ENCODE measurements at places on chromosomes 11 and 22. TPM values are rescaled to one million over a fixed set of nuclear protein-coding genes. Genes with fewer than 3 reads are reported as not detected.
A peak's percentile ranks its signal among the peaks of the same experiment; 100 is the strongest.

DNA sequence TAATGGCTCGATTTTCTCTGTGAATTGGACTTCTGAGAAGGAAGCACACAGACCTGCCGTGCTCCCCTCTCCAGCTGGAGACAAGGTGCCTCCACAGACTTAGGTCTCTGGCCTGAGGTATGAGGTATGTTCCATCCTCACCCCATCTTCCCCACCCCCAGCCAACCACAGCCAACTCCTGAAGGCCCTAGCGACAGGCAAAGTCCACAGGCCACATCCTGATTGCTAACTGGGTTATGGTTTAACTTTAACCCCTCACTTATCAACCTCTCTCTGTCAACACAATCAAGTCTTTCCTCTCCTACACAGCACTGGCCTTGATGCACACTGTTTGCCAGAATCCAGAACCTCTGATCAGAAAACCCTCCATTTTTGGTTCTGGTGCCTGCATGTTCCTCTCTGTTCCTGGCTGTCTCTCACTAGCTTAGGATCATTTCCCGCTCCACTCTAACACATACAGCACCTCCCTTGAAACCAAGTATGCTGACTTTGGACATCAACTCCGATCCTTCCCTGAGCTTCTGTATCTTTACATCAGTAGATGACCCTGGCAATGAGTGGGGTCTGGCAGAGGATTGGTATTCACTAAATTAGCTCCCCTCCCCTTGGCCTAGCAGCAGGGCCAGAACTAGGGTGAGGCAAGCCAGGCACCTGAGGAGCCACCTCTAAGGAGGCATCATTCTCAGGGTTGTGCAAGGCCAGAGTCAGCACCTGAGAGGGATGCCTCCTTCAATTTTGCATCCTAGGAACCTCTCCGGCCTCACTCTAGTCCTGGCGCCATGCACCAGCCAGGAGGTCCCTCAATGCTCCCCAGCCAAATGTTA lies 22.0 kb downstream of the JAML start:
- no peaks in the 10 kb centered on the region for H3K27me3 ChIP-seq
- DNase-seq, result no peak
- H3K36me3 ChIP-seq, result no peaks in the 10 kb centered on the region
- H3K4me3 ChIP-seq, result no peak overlapping the region
- no peak overlapping the region for H3K27ac ChIP-seq

DNA sequence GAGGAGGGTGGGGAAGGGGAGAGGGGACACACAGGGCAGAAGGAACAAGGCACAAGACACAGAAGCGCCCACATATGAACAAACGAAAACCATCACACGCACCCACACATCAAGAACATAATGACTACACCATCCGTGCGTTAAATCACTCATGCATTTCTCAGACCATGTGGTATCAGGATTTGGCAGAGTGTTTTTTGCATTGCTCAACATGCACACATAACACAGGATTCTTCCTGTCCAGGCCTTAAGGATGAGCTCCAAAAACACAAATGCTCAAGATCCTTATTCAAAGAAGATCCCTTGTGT lies 309.5 kb downstream of the CADM1 start:
- H3K4me1 ChIP-seq, result peaks cover 2% of the 10 kb centered on the region
- H3K27ac ChIP-seq, result no peak overlapping the region
- H3K36me3 ChIP-seq, result no peaks in the 10 kb centered on the region
- no peaks in the 10 kb centered on the region for H3K27me3 ChIP-seq
- DNase-seq, result no peak

- H3K27ac ChIP-seq, result no peak overlapping the region
- no peak overlapping the region for H3K4me3 ChIP-seq
- H3K4me1 ChIP-seq, result peaks cover 4% of the 10 kb centered on the region
- H3K36me3 ChIP-seq, result peaks cover 14% of the 10 kb centered on the region
Measured at GRCh38 chr11:18523084-18523483, 3.7 kb downstream of the TSG101 start.

DNA sequence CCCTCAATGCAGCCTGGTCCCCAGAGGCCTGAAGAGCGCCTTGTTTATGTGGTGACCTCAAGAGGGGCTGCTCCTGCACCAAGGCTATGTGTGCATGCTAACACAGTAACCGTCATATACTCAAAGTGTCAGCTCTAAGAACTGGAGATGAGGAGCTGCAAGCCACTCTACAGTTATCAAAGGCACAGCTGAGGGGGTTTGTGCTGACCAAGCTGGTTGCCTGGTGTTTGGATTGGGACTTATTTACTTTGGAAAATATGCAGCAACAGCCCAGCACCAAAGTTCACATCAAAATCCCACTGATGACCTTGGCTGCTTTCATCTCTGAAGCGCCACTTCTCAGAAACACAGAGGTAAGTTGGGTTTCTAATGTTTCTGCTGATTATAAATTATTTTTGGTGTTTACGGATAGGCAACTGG lies at the start of gene SERPIND1:
TSS of gene SERPIND1 (plus strand) at position 321 of the 420 bp plus-strand sequence. CDS start 5,200 bp downstream, outside the sequence.
- DNase-seq, result no peak
- no peak within 1 kb of the TSS for H3K27ac ChIP-seq
- H3K36me3 ChIP-seq, result 0 out of 2 replicates have a peak, but pooled peaks cover 5% of the 10 kb centered on the region

GRCh38 chr11:123268156-123268555 lies 73.1 kb upstream of the CLMP start:
- H3K36me3 ChIP-seq, result no peaks in the 10 kb centered on the region
- DNase-seq, result no peak
- H3K4me1 ChIP-seq, result no peaks in the 10 kb centered on the region
- no peak overlapping the region for H3K4me3 ChIP-seq
- no peak overlapping the region for H3K27ac ChIP-seq

- H3K27ac ChIP-seq, result no peak overlapping the region
- no peak for DNase-seq
- H3K4me1 ChIP-seq, result peaks cover 17% of the 10 kb centered on the region
- H3K27me3 ChIP-seq, result peaks cover 27% of the 10 kb centered on the region
Measured at GRCh38 chr22:35541254-35541748, 670 bp downstream of the RASD2 start.

Gene RAG2
- not detected for total RNA-seq

Gene CAT
- total RNA-seq, result 53.9 TPM

Gene SULT4A1
- total RNA-seq, result not detected

Gene E2F8
- total RNA-seq, result 8.8 TPM

GRCh38 chr11:81596704-81597103 lies 1137.0 kb downstream of the FAM181B start:
- H3K4me1 ChIP-seq, result no peaks in the 10 kb centered on the region
- H3K4me3 ChIP-seq, result no peak overlapping the region
- DNase-seq, result no peak

GRCh38 chr22:44329179-44329796 lies 16.5 kb upstream of the SHISAL1 start:
- no peak overlapping the region for H3K27ac ChIP-seq
- peaks cover 20% of the 10 kb centered on the region for H3K27me3 ChIP-seq
- H3K36me3 ChIP-seq, result no peaks in the 10 kb centered on the region
- DNase-seq, result no peak
- no peak overlapping the region for H3K4me3 ChIP-seq

Gene C11orf97
- total RNA-seq, result not detected

DNA sequence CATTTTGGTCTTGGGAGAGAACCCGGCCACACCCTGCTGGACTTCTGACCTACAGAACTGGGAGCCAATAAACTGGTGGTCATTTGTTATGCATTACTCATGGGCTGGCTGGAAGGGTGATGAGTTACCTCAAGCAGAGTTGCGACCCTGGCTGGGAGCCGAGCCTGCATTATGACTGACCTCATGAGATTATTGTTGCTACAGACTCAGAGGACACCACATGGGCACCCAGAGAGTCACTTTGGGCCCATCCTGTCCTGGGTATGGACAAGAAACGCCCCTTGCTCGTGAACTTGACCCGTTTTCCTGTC lies 531.7 kb downstream of the TBC1D22A start:
- H3K4me3 ChIP-seq, result no peak overlapping the region
- no peak for DNase-seq
- no peak overlapping the region for H3K27ac ChIP-seq
- H3K4me1 ChIP-seq, result no peaks in the 10 kb centered on the region
- H3K36me3 ChIP-seq, result no peaks in the 10 kb centered on the region

DNA sequence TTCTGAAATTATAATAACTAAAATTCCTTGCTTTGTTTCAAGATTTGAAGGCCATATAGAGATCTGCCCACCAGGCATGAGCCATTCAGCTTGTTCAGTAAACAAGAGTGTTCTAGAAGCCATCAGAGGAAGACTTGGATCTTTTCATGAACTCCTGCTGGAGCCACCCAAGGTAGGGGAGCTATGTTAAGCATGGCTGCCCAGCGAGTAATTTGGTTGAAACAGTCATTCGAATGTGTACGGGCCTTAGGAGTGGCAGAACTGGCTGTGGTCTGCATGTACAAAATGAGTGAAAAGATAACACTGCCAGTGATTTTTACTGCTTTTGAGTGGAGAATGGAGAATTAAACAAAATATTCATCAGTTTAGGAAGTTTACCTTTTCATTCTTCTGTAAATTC lies 103.7 kb downstream of the PPP6R3 start:
- no peak for DNase-seq
- H3K4me3 ChIP-seq, result no peak overlapping the region
- no peaks in the 10 kb centered on the region for H3K27me3 ChIP-seq
- peaks cover 91% of the 10 kb centered on the region for H3K36me3 ChIP-seq

DNA sequence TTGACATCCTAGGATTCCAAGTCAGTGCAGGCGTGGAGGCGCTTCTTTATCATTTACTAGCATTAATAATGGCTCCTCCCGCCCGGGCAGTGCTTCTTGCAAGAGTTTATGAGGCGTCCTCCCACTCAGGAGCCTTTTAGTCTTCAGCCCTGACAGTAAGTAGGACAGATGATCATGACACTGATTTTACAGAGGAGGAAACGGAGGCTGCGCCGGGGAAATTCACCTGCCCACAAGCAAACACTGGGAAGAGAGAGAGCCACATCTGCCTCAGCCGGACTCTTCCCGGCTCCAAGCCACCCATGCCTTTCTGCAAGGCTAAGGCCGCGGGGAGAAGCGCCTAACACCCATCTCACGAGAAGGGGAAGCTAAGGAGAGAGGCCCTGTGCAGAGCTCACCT lies 35.9 kb downstream of the KIAA0930 start:
- H3K27me3 ChIP-seq, result no peaks in the 10 kb centered on the region
- H3K4me3 ChIP-seq, result no peak overlapping the region
- H3K4me1 ChIP-seq, result peaks cover 69% of the 10 kb centered on the region
- DNase-seq, result no peak
- H3K27ac ChIP-seq, result no peak overlapping the region

Gene LMNTD2
- total RNA-seq, result not detected

- H3K4me3 ChIP-seq, result no peak overlapping the region
- no peak for DNase-seq
- H3K36me3 ChIP-seq, result no peaks in the 10 kb centered on the region
- no peaks in the 10 kb centered on the region for H3K4me1 ChIP-seq
- H3K27ac ChIP-seq, result no peak overlapping the region
Measured at GRCh38 chr11:93832780-93833179, 17.6 kb downstream of the VSTM5 start.

Gene NAA40
- 21.4 TPM for total RNA-seq

- no peaks in the 10 kb centered on the region for H3K36me3 ChIP-seq
- no peak overlapping the region for H3K4me3 ChIP-seq
- H3K27me3 ChIP-seq, result peaks cover 13% of the 10 kb centered on the region
- H3K27ac ChIP-seq, result no peak overlapping the region
Measured at GRCh38 chr11:70468256-70469195, 70.2 kb downstream of the CTTN start.

DNA sequence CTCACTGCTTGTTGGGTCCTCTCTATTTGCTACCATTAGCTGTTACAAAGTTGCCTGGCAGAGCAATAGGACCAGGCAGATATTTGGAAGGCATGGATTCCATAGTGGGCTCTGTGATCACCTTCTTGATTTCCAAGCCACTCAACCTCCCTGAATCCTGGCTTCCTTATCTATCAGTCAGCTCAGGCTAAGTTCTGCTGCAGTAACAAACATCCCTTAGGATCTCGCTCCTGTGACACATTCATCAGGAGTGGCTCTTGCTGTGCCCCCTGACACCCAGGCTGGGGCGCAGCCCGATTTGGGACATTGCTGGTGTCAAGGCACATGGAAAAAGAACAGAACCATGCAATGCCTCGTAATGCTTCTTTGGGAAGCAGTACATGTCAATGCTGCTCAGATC lies 503.9 kb downstream of the TBC1D22A start:
- H3K4me3 ChIP-seq, result no peak overlapping the region
- H3K27me3 ChIP-seq, result 0 out of 2 replicates have a peak, but pooled peaks cover 4% of the 10 kb centered on the region
- H3K27ac ChIP-seq, result no peak overlapping the region
- peak; percentile 6 for DNase-seq

All from SJSA1 (cell line).